PC-3 (cell line): ENCODE measurements at places on chromosomes 7 and 10. TPM values are rescaled to one million over a fixed set of nuclear protein-coding genes. Genes with fewer than 3 reads are reported as not detected.

GRCh38 chr7:35725280-35725680 lies 30.3 kb upstream of the HERPUD2 start:
- H3K4me1 ChIP-seq: no peaks in the 10 kb centered on the region
- no peak overlapping the region for H3K4me3 ChIP-seq
- H3K36me3 ChIP-seq: no peaks in the 10 kb centered on the region
- no peaks in the 10 kb centered on the region for H3K27me3 ChIP-seq
- no peak for DNase-seq
- H3K27ac ChIP-seq: no peak overlapping the region

GLI3 gene
- 3.5 and 9.6 TPM in 2 replicates for total RNA-seq

PPP1R3A gene
- not detected in 2 replicates for total RNA-seq

DNA sequence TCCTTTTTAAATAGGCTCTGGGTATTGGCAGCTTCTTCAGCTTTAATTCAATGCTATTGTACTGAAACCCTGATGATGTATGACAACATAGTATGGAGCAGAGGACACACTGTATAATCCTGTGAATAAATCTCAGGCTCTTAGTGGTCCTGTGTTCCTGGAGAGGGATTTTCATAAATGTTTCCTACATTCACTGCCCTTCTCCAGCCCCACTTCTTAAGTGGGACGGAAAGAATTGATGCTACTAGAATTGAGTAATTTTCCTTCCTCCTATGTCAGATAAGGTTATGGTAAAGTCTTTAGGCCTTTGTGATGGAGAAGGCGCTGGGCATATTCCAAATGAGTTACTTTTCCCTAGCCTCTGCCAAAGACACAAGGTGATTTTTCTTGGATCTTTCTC lies 779.4 kb downstream of the TNS3 start:
- no peaks in the 10 kb centered on the region for H3K36me3 ChIP-seq
- no peaks in the 10 kb centered on the region for H3K4me1 ChIP-seq
- no peak overlapping the region for H3K27ac ChIP-seq
- H3K4me3 ChIP-seq: no peak overlapping the region
- H3K27me3 ChIP-seq: no peaks in the 10 kb centered on the region
- no peak for DNase-seq

DNA sequence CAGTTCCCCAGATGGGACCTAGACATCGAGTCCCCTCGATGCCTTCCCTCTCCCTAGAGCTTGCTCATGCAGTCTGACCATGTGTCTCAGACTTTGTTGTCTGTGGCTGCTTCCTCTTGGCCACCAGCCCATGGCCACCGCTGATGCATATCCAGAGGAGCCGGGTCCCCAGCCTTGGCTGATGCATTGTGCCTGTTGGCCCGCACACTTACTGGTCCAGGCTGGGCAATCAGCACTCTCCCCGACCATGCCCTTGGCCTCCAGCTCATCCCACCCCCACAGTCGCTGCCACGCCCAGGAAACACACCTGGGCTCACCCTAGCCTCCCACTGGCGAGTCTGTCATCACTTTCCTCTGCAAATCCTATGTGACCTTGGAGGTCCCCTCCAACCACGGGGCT lies 10.1 kb downstream of the NPC1L1 start:
- DNase-seq: no peak
- no peak overlapping the region for H3K27ac ChIP-seq
- no peak overlapping the region for H3K4me3 ChIP-seq

CCDC172 gene
- not detected in 2 replicates for total RNA-seq

GRCh38 chr10:72089618-72090017 lies 1.3 kb upstream of the SPOCK2 start:
- no peaks in the 10 kb centered on the region for H3K36me3 ChIP-seq
- H3K27me3 ChIP-seq: no peaks in the 10 kb centered on the region
- no peak overlapping the region for H3K4me3 ChIP-seq
- no peak for DNase-seq
- no peaks in the 10 kb centered on the region for H3K4me1 ChIP-seq
